ENCODE measurements at places on chromosomes 4 and X. TPM values are rescaled to one million over a fixed set of nuclear protein-coding genes. Genes with fewer than 3 reads are reported as not detected.

GRCh38 chr4:40201898-40202297 lies 5.1 kb downstream of the RHOH start:
- no peak for DNase-seq

- no peak for DNase-seq
Measured at GRCh38 chr4:185878633-185879032, 66.6 kb upstream of the SORBS2 start.

- DNase-seq = no peak
Measured at GRCh38 chrX:30313322-30313721, 4.1 kb upstream of the NR0B1 start.

The MRFAP1L1 gene
- total RNA-seq = 34.5 TPM

GRCh38 chrX:68692651-68693050 lies 45.2 kb downstream of the STARD8 start:
- DNase-seq = no peak

- no peak for DNase-seq
Measured at GRCh38 chr4:56086561-56086960, 137.8 kb downstream of the CEP135 start.

- DNase-seq = no peak
Measured at GRCh38 chrX:101078716-101079598, at the start of gene TMEM35A. Gene TMEM35A, plus strand, starts transcription at chrX:101078879. Its CDS starts 124 bp downstream, at chrX:101079003.

DNA sequence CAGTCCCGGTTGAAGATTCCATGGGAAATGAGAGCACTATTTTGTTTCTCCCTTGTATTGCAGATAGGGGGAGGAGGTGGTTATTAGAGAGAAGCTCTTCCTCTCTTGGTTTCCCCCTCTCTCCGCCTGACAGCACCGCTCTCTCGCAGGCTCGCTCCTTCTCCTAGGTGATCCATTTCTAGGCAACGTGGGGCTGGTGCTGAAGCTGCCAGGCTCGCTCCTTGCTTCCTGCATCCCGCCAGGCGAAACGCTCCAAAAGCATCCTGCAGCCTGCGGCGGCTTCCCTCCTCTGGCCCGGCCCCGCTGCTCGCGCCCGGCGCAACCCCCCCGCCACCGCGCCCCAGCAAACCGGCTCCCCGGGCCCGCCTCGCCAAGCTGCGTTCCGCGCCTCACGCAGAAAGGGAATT lies at the start of gene GRID2:
TSS of gene GRID2 (plus strand) at position 346 of the 407 bp plus-strand sequence.
- no peak for DNase-seq

The USP17L24 gene
- total RNA-seq = not detected

DNA sequence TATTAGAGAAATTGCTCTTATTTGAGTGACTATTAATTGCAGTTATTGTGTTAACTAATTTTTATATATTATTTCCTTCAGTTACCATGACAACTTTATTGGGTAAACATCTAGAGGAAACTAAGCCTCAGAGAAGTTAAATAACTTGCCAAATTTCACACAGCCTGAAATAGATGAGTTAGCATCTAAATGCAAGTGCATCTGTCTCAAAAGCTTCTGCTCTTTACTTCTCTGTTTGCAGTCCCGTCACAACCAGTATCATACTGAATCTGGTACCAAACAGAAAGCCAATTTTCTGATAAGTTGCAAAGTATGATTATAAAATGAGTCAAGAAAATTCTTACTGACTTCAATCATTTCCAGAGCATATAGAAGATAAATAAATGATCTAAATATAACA lies 1544.9 kb upstream of the PCDH7 start:
- no peak for DNase-seq

GRCh38 chrX:85851418-85851817 lies 195.9 kb downstream of the CHM start:
- DNase-seq = no peak

- DNase-seq = no peak
Measured at GRCh38 chr4:24395937-24396336, 188.4 kb downstream of the DHX15 start.

GRCh38 chrX:140548985-140549384 lies 44.1 kb upstream of the SOX3 start:
- no peak for DNase-seq

GRCh38 chr4:167171928-167172327 lies 62.4 kb downstream of the SPOCK3 start:
- DNase-seq = no peak

The SATL1 gene
- not detected for total RNA-seq

The HS3ST1 gene
- 4.2 TPM for total RNA-seq

The MORC4 gene
- 22.6 TPM for total RNA-seq

- no peak for DNase-seq
Measured at GRCh38 chr4:184477201-184477999, 3.0 kb upstream of the IRF2 start.

The SCML1 gene
- 15.4 TPM for total RNA-seq

DNA sequence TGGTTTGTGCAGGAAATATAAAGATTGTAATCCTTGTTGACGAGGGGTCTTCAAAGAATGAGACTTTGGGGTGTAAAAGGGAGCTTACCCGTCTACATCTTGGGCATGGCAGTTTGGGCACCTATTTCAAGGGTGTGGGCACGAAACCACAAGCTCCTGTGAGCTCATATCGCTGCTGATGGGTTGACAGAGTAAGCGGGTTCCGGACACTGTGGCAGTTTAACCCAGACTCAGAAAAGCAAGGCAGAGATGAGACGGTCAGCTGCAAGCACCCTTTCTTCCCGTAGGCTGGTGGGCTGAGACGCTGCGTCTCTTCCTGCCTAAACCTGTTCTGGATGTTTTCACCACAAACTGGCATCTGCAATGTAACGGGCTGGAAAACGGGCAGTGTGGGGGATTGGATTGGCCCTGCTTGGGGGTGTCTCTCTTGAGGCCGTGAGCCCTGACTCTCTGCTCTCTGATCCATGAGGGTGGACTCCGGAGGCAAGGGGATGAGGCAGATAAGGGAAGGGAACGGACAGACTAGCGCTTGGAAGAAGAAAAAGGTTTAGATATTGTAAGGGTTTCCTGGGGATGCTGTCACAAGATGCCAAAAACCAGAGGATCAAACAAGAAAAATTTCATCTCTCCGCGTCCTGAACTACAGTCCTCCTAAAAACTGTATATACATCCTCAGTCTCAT lies 237.5 kb downstream of the SHOX start:
- DNase-seq = no peak

DNA sequence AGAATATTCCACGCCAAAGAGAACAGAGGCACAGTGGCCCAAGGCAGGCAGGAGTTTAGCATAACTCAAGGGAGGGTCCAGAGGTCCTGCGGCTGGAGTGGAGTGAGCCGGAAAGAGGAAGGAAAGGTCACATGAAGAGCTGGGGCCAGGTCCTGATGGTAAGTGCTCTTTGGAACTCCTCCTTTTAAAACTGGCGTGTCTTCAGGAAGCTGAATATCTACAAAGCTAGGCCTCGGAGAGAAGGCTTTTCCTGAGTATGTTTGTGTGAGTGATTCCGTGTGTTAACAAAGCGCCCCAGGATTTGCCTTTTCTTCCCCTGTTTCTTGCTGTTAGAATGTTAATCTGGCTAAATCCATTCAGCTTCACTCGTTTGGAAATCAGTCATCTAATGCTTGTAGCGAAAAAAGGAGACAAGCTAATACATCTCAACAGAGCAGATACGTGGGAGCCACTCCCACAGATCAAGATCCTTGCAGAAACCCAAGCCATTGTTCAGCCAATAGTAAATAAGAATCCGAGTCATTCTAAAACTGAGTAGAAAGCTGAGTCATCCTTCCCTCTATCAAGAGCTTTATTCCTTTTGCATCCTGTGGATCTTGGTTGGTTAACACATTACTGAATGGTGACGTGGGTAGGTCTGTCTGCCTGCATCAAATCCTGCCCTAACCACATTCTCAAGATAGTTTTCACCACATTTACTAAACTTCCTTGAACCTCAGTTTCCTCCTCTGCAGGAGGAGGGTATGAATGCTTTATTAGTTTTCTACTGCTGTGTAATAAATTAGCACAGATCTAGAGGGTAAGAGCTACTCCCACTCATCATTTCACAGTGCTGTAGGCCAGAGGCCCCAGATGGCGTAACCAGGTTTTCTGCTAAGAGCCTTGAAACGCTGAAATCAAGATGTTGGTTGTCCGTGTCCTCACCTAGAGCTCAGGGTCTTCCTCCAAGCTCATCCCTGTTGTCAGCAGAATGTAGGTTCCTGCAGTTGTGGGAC lies 43.2 kb upstream of the RBM47 start:
- no peak for DNase-seq

- no peak for DNase-seq
Measured at GRCh38 chr4:93870876-93871458, 42.4 kb downstream of the ATOH1 start.

The SSX1 gene
- not detected for total RNA-seq

GRCh38 chr4:30808276-30808675 lies 88.1 kb downstream of the PCDH7 start:
- no peak for DNase-seq

- DNase-seq = no peak
Measured at GRCh38 chr4:24643774-24644520, 59.6 kb upstream of the DHX15 start.

The HHIP gene
- total RNA-seq = 0.06 TPM

The ENPEP gene
- 13.9 TPM for total RNA-seq

The PLP2 gene
- 74.3 TPM for total RNA-seq

DNA sequence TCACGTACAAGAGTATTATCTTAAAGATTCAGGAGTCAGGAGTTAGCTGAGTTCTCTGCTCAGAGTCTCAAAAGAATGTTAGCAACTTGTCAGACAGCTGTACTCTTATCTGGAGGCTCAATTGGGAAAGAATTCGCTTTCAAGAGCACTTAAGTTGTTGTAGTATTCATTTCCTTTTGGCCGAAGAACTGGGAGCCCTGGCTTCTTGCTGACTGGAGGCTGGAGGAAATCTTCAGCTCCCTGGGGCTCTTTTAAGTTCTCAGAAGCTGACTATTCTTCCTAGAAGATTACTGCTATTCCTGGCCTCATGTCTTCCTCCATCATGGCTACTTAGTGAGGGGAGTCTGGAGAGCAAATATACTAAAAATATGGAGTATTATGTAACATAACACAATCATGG lies 587.2 kb downstream of the EPHA5 start:
- DNase-seq = no peak

The ARHGEF38 gene
- total RNA-seq = not detected

DNA sequence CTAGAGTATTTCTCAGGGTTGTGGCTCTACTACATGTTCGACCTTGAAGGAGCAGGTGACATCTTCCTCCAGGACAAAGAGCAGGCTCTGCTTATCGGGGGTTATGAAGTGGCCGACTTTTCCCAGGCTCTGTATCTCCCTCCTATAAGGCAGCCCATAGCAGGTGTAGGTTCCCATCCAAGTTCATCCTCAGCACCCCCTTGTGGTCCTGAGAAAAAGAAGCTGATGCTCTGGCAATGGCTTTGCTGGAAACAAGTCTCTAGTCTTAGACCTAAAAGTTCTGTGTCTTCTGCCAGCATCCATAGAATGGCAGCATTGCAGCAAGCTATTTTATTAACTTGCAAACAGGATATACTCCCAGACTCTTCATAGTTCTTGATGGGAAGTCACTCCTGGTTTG lies 836.6 kb upstream of the PRKX start:
- no peak for DNase-seq

GRCh38 chr4:33302321-33302720 lies 2582.2 kb downstream of the PCDH7 start:
- no peak for DNase-seq

- no peak for DNase-seq
Measured at GRCh38 chrX:154967603-154968002, 54.9 kb downstream of the F8 start.

DNA sequence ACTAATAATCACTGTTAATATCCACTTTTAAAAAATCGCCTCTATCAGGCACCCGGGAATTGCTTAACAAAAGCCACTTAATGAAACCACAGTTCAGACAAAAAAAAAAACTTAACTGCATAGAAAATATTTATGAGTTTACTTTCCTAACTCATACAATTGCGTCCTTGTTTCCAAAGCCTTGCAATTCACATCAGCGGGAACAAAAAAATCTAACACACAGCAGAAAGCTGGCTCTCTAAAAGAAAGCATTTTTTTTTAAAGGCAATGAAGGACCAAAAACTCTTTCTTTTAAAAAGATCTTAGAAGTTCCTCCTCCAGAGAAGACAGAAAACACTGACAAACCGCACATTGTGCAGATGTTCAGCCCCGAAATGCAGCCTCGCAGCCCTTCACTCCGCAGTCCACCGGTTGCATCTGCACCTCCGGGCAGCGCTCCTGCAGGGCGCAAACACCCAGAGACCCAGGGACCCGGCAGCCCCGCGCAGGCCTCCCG lies 812 bp downstream of the FAT1 start:
- DNase-seq = no peak

DNA sequence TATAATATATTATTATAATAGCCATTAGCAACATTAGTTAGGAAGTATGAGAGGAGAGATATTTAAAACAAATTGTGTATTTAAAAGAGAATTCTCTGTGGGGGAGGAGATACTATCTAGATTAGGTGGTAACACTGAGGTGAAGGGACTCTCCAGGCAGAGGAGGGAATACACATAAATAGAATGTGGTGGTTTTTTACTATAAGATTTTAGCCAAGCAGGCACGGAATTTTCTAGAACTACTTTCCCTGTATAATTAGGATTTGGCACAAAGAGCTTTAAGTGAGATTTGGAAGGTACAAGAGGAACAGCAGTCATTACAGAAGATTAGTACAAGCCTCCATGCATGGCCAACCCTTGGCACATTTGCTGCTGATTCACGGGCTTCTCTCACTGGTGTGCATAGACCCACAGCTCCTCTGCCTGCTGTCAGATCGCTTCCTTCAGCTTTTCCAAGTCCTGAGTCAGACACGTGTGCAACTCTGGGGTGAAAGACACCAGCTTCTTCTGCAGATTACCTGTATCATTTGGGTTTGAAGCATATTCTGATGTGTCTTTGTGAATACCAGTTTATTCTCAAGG lies 685.5 kb downstream of the KCTD8 start:
- DNase-seq = no peak

Measured in mesenteric fat pad (tissue), 1 donor.